Stimulated activated CD4-positive, alpha-beta T cell treated with anti-CD3 and anti-CD28 coated beads, Interleukin-1b, Interleukin-23, amount 100 ng/mL, for 1 hour (primary cell): ENCODE measurements at places on chromosomes 4 and X.

DNA sequence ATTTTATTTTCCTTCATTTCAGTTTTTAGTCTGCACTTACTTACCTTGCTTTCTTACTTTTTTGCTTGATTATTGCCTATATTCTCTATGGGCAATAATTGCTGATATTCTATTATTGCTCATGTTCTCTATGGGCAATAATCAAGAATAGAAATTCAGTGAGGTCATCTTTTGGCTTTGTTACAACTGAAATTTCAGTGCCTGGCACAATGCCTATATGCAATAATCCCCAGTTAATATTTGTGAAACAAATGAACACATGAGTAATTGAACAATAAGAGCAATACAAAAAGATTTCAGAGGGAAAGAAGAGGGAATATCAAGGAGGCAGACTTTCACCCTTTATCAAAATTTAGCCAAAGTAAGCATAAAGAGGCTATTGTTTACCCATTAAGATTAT lies 48.6 kb upstream of the ARSJ start:
- no peak for DNase-seq

GRCh38 chr4:87251106-87251505 lies 30.7 kb upstream of the KLHL8 start:
- DNase-seq = no peak

- no peak for DNase-seq
Observed at GRCh38 chr4:8838296-8838960, 33.2 kb downstream of the HMX1 start.

GRCh38 chr4:84493092-84493850 lies 5.8 kb downstream of the NKX6-1 start:
- DNase-seq = no peak

DNA sequence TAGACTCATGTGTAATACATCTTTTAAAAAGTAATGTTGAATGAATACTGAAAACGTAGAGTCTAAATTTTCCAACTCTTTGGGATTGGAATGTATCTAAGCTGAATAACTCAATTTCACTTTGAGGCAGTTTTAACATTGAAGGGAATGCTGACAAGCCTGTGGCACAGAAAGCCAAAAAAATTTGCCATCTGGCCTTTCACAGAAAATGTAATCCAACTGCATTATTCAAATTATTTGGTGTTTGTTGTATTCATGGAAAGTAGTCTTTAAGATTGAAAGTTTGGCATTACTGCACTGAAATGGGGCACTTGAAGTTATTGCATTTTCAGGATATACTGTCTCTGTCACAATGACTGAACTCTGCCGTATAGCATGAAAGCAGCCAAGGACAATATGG lies 186.9 kb downstream of the FRMPD4 start:
- DNase-seq = no peak

- DNase-seq = no peak
Observed at GRCh38 chrX:154818916-154819770, 13.9 kb upstream of the MPP1 start.

GRCh38 chr4:176708771-176709311 lies 83.9 kb downstream of the VEGFC start:
- DNase-seq = no peak

- DNase-seq = no peak
Observed at GRCh38 chr4:38804654-38805295, at the start of gene TLR1. TSS of gene TLR1 (minus strand) at chr4:38804791. CDS start at chr4:38798831, 5,960 bp downstream.

DNA sequence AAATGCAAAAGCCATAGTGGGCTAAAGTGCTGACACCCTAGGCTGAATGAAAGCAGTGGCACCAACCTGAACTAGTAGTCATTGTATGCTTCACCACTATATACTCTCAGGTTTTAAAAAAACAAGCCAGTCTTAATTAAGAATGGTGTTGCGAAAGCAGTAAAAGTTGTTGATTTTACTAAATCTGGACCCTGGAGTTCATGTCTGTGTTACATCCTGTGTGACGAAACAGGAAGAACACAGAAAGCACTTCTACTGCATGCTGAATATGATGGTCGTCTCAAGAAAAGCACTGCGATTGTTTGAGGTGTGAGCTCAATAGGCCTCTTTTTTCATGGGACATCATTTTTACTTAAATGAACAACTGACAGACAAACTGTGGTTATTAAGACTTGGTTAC lies 24.2 kb upstream of the GDPD2 start:
- no peak for DNase-seq

DNA sequence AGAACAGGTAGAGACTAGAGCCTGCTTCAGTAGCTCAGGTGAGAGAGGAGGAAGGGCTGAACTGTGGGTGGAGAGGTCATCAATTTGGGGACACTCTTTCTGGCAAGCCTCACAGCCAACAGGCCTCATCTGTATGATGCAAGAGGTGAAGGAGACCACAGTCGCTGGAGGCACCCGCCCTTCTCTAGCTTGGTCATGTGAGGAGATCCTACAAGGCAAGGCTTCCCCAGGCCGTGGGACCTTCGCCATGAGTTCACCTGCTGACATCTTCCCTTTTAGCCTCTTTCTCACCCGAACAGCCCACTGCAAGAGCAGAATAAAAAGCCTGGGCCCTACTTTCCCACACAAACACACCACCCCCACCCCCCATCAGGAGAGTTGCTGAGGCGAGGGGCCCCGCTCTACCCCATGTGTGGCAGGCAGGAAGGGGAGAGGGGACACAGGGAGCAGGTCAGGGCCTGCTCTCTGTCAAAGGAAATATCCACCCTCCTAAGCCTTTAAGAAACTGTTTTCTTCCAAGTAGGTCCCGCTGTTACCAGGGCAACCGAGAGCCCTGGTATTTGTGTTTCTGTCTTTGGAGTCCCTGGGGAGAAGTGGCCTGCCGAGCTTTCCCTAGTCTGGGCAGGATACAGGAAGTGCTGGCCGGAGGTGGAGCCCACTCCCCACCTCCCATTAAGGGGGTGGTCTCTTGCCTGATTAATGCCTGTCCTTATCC lies 8.1 kb downstream of the RTL5 start:
- no peak for DNase-seq

DNA sequence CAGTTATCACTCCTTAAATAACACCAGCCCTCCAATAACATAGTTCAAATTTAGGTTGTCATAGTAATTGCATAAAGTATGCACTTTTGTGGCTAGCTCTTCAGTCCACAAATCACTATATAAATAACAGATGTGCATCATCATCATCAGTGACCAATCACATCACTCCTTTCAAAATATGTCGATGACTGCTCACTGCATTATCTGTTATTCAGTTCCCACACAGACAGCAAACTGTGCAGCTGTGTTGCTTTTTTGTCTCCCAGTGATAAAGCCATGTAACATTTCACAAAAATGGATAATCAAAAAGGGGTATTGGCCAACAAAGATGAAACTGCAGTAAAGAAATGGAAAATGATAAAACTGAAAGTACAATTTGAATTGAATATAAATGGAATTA lies 205.4 kb downstream of the DCLK2 start:
- no peak for DNase-seq

- no peak for DNase-seq
Observed at GRCh38 chrX:6708676-6709380, 173.9 kb upstream of the VCX3A start.

DNA sequence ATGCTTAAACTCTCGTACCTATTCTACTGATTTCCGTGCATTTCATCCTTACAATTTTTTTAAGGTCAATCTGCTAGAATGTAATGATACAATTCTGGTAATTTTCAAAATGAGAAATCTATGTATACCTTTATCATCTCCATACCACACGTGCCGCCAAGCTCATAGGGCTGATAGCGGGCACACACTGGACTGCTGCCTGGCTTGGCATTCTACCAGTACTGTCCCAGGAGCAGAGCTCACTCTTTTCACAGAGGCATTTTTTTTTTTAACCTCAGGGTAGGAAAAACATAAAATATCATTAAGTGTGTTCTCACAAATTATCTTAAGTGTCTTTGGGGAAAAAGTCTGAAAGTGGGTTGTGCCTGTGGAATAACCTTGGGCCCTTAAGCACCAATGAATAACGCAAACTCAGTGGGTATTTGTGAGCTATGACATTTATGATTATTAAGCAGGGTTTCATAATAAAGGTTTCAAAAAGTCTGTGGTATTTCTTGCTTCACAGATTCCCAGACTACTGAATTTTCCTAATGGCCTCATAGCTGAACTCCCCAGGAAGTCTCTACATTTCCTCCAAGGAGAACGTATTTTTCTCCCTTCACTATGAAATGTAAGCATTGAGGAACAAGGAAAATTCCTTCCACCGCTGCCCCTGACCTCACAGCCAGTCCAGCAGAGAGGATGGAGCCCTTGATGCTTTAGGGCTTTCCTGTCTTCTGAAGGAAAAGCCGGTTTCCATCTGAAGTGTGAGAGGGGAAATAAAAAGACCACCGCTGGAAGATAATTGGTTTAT lies 125.2 kb downstream of the ELOVL6 start:
- DNase-seq = no peak

GRCh38 chr4:76182463-76182862 lies 31.2 kb downstream of the SCARB2 start:
- no peak for DNase-seq

GRCh38 chr4:110620691-110621327 lies 2.1 kb downstream of the PITX2 start:
- DNase-seq = no peak

DNA sequence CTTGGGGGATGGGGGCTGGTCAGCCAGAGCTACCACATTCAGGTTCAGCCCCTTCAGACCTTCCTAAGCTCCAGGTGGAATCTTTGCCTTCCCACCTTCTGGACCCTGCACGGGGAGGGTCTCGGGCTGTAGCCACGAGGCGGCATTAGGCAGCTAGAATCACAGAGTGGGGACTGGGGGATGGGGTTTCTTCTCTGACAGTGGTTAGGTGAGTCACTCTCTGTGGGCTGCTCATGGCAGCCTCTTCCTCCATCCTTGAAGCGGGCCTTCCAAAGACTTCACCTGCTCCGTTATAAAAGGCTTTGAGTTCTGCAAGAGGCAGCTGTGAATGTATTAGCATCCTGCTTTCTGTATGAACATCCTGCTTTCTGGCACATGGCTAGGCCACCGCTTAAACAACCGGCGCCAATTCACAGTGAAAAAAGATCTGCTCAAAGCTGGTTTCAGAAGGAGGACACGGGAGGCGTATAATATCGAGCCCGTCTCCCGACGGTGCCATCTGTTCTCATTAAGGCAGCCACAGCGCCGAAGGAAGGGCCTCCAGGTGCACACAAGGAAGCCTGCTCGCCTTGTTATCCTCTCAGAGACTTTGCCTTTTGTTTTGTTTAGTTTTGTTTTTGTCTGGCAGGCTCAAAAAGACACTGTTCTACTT lies 74.3 kb upstream of the IGFBP7 start:
- DNase-seq = no peak

GRCh38 chr4:161291222-161291621 lies 872.6 kb downstream of the FSTL5 start:
- DNase-seq = no peak

DNA sequence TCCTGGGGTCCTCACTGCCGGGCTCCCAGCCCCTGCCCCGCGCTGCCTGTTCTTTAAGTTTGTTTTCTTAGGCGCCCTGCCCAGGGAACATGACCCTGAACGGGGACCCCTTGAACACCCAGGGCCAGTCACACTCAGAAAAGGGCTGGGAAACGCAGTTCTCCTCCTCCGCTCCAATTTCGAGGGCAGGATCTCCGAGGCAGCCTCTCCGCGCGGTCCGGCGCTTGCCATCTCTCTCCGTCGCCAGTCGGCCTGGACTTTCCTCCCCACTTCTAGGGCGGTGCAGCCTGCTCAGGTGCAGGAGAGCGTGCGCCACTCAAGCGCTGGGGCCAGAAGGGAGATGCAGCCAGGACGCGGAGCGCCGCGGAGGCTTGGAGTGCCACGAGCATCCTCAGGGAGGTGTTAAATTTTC lies 9.9 kb downstream of the PRDM8 start:
- DNase-seq = no peak

DNA sequence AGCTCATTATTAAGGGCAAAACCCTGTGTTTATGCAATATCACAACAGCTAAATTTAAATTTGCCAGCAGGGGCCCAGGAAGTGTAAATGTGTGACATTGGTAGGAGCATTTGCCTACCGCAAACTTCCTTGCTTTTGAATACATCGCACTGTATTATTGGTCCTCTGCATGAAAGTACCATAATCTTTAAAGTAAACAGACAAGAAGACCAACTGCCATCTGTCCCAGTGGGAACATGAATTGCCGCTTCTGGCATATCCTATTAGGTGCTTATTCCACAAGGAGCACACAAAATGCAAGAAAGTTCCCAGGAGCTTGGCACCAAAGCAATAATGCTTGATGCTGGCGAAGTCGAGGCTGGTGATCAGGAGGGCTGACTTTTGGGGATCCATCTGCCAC lies 51.3 kb downstream of the SOD3 start:
- DNase-seq = no peak

DNA sequence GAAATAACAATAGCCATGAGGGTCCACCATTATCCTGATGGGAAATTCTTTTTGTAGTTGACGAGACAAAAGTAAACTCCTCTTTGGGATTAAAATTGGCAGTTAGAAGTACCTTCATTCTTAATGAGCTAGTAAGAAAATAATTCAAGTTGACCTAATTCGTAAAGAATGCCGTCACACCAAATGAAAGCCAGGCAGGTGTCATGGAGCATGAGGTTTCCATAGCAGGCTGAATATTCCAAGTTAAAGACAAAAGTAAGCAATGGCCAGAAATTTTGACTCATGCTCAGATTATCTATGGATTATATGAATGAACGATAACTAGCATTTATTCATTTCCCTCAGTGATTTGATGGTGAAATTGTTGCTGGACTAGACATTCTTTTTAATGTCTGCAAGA lies 192.2 kb upstream of the FAT1 start:
- no peak for DNase-seq

DNA sequence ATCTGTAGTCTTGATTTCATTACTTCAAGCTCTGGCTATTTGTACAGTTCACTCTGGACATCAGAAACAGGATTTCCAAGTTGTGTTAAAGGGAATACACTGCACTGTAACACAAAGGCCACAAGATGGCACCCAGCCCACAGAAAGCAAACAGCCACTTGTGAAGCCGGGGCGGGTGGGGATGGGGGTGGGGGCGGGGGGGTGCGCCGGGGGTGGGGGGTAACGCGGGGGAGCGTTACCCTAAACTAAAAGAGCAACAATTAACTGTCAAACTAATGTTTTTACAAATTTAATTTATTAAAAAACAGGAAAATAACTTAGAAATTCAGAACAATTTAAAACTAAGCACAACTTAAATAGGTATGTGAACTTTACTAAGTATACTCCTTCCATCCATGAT lies 27.3 kb downstream of the PRDX4 start:
- DNase-seq = no peak

GRCh38 chr4:146507632-146508031 lies 14.1 kb downstream of the SLC10A7 start:
- DNase-seq = no peak

DNA sequence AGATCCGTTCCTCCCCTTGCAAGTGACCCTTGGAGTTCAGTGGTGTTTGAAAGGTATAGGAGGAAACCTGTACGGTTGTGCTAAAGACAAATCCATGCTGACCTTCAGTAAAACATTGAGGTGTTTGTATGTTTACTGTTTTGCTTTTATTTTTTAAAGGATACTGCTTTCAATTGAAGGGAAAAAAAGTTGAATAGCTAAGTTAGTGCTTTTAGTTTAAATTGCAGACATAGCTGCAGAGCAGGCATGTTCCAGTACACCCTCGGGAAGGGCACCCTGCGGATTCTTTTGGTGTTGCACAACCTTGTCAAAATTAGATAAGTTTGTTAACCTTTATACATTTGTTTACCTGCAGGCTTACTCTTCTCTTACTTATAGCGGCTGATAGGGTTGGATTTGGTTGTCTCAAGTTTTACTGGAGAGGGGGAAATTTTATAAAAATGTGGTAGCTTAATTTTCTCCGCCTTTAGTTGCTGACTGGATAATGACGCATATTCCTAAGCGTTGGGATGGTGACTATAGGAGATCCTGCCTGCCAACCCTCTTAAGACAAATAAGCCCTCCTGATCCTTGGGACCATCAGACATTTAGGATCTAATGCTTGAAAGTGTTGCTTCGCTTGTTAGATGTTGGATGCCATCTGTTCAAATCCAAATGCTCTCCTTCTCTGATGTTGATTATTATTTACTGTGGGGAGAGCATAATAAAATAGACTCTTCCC lies 2.0 kb downstream of the RAPGEF2 start:
- DNase-seq = no peak
